ENCODE measurements at places on chromosomes 11 and 22. TPM values are rescaled to one million over a fixed set of nuclear protein-coding genes. Genes with fewer than 3 reads are reported as not detected.

SCUBE2 gene
- total RNA-seq: 7.2 TPM

TTC36 gene
- 7.2 TPM for total RNA-seq

MPZL2 gene
- 0.63 TPM for total RNA-seq

LRRC74B gene
- 0.31 TPM for total RNA-seq

PANX3 gene
- total RNA-seq: not detected

CCDC116 gene
- 0.31 TPM for total RNA-seq

OR8D1 gene
- total RNA-seq: not detected

PHOX2A gene
- not detected for total RNA-seq

LMO2 gene
- total RNA-seq: 12.2 TPM

SYT7 gene
- 23.5 TPM for total RNA-seq

MRGPRX4 gene
- not detected for total RNA-seq

WNT11 gene
- total RNA-seq: 6.6 TPM

TMEM191B gene
- 3.8 TPM for total RNA-seq

FAM111B gene
- total RNA-seq: 7.2 TPM

RFPL1 gene
- total RNA-seq: not detected

TBRG1 gene
- total RNA-seq: 50.1 TPM

BLID gene
- total RNA-seq: 18.8 TPM

PLAAT4 gene
- 0.94 TPM for total RNA-seq

CYTH4 gene
- total RNA-seq: 1.3 TPM

NTM gene
- total RNA-seq: 266 TPM

PIK3IP1 gene
- total RNA-seq: 21.6 TPM

APOL2 gene
- total RNA-seq: 5.0 TPM

HDAC10 gene
- 51.6 TPM for total RNA-seq

P2RX3 gene
- not detected for total RNA-seq

MIAT gene
- 490 TPM for total RNA-seq

DESI1 gene
- 19.7 TPM for total RNA-seq

TRIM6 gene
- total RNA-seq: 0.31 TPM

TEX12 gene
- 2.2 TPM for total RNA-seq

MCHR1 gene
- total RNA-seq: 0.63 TPM

CTNND1 gene
- 201 TPM for total RNA-seq

TMEM121B gene
- 16.6 TPM for total RNA-seq

MMP8 gene
- not detected for total RNA-seq

MOGAT2 gene
- not detected for total RNA-seq

PRODH gene
- 2.8 TPM for total RNA-seq

OR8D4 gene
- total RNA-seq: not detected

SMIM35 gene
- total RNA-seq: not detected

B3GAT1 gene
- total RNA-seq: 75.4 TPM

OR4A16 gene
- not detected for total RNA-seq

KRTAP5-11 gene
- not detected for total RNA-seq

OR2AT4 gene
- not detected for total RNA-seq

CWF19L2 gene
- total RNA-seq: 53.8 TPM

P4HA3 gene
- not detected for total RNA-seq

CDKN1C gene
- total RNA-seq: 21.3 TPM

MTMR3 gene
- 132 TPM for total RNA-seq

CABP4 gene
- not detected for total RNA-seq

C1QTNF5 gene
- 1.6 TPM for total RNA-seq

OR10G7 gene
- not detected for total RNA-seq

TPP1 gene
- total RNA-seq: 13.1 TPM

DPAGT1 gene
- total RNA-seq: 11.6 TPM

All from parietal lobe (tissue), 2 donors.